ENCODE measurements at places on chromosomes 1 and 21. TPM values are rescaled to one million over a fixed set of nuclear protein-coding genes. Genes with fewer than 3 reads are reported as not detected.

SPAG17 gene
- total RNA-seq: not detected

- DNase-seq: no peak
Observed at GRCh38 chr1:45864167-45865106, 61.0 kb downstream of the MAST2 start.

PERM1 gene
- 50.1 TPM for total RNA-seq

DNA sequence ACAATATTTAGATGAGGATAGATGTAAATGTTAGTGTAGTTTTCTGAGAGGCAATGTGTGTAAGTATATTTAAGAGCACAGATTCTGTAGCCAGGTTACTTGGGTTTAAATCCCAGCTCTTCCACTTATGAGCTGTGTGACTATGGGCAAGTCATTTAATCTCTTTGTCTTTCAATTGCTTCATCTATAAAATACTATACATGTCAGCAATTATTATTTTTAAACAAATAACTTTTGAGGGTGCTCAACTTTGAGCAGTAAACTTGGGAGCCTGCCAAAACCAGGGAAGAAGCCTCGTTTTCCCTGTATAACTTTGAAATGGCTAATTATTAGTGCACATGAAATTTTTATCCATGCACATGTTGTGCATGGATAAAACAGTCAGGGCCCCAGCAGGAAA lies 222.8 kb downstream of the FOXD2 start:
- no peak for DNase-seq

CD160 gene
- total RNA-seq: 0.22 TPM

OR2T33 gene
- not detected for total RNA-seq

- no peak for DNase-seq
Observed at GRCh38 chr1:206506405-206507283, 687 bp upstream of the RASSF5 start.
